Tongue (tissue), 3 donors: ENCODE measurements at places on chromosomes 7 and 10. TPM values are rescaled to one million over a fixed set of nuclear protein-coding genes. Genes with fewer than 3 reads are reported as not detected.

Gene ACSL5
- total RNA-seq, result 3.7 TPM

Gene MYL10
- 20.9 TPM for total RNA-seq

Gene EGFR
- 58.1 TPM for total RNA-seq

GRCh38 chr10:73459683-73460314 lies 26.4 kb upstream of the MSS51 start:
- DNase-seq, result no peak

Gene STOX1
- 5.0 TPM for total RNA-seq

GRCh38 chr10:73559590-73559989 lies 31.6 kb downstream of the USP54 start:
- no peak for DNase-seq

DNA sequence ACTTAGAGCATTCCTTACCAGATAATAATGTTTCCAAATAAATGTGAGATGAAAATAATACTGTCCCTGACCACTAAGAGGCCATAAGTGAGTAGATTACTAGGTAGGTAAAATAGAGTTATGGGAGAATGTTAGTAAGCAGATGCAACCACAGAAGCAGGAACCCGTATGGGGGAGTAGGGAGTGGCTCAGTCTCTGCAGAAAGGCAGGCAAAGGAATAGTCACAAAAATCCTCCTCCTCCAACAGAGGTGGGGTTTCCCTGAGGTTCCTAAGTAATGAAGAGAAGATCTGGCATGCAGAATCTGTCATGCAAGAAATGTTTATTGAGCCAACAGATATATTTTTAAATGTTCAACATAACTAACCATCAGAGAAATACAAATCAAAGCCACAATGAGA lies 9.0 kb upstream of the YAE1 start:
- DNase-seq, result no peak

DNA sequence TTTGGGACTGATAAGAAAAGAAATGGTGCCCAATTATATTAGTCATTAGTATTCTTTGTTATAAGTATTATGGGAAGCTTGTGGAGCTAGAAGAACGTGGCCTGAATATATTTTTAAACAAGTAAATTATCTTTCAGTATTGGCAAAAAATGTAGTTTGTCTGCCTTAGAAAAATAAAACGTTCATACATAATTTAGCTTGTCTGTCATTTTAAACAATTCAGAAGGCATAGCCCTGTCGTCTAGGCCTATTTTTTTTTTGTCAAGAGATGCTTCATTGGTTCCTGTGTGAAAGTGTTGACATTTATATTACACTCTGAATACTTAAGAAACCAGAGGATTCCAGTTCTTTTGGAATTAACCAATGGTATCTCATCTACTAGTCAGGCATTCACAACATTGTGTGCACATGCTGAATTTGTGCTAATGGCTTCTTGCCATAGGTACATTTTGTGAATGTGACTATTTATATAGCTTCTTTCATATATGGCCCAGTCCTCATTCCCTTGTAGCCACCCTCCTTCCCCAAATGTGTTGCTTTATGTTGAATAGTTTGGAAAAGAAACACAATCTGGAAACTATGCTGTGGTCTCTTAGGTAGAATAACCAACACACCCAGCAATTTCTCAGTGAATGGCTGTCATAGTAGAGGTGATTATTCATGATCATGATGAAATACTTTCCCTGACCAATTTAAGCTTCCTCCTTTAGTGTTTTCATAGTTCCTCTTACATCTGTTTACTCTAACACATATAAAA lies 435.8 kb downstream of the EXOC4 start:
- DNase-seq, result no peak

Gene CTAGE4
- total RNA-seq, result 4.7 TPM

- no peak for DNase-seq
These were observed 30.1 kb downstream of the NUDCD3 start for GRCh38 chr7:44460325-44460724.

Gene SCD
- total RNA-seq, result 15.7 TPM

- peak; percentile 74 for DNase-seq
These were observed 159.3 kb downstream of the TNS3 start for GRCh38 chr7:47422611-47423010.

DNA sequence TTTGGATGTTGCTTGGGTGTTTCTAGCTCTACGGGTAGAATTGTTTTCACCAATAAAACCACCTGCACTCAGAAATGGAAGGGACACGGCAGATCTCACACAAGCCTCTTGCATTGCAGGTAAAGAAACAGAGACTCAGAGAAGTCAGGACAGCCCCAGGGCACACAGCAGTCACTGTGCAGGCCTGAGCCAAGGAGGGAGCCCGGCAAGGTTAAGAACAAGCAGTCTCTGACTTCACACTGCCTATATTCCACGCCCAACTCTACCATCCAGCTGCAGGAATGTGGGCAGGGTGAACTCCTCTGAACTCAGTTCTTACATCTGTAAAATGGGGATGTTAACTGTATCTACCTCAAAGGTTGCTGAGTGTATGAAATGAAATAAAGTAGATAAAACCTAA lies 15.4 kb downstream of the CHST15 start:
- no peak for DNase-seq

DNA sequence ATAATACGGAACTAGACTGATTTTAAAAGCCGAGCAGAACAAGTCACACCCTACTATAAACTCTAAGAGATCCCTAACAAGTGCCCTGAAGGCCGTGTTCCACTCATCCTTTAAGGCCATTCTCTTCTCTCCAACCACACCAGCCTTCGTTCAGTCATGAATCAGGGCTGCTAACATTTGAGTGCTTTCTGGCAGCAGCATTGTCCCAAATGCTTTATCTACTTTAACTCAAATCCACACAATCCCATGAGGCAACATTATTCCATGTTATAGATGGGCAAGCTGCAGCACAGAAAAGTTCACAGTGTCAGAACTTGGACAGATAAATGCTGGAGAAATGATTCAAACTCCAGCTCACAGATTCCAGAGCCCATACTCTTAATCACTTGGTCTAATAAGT lies 73.5 kb downstream of the MALSU1 start:
- no peak for DNase-seq

Gene ABCB1
- total RNA-seq, result 2.4 TPM

GRCh38 chr7:7761340-7761973 lies 43.0 kb upstream of the RPA3 start:
- DNase-seq, result peak; percentile 74

DNA sequence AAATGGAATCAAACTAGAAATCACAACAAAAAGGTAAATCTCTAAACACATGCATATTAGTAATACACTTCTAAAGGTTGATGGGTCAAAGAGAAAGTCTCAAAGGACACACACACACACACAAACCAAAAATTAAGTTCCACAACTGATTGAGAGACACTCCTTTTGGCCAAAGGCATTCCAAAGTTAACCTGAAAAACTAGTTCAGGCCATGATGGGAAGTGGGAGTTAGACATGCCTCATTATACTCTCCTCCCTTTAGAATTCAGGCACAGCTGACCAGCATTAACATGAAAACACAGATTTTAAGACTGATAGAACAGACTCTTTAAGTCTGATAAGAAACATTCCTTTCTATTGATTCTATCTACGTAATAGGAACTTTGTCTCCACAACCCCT lies 332.4 kb upstream of the IGFBP3 start:
- no peak for DNase-seq

DNA sequence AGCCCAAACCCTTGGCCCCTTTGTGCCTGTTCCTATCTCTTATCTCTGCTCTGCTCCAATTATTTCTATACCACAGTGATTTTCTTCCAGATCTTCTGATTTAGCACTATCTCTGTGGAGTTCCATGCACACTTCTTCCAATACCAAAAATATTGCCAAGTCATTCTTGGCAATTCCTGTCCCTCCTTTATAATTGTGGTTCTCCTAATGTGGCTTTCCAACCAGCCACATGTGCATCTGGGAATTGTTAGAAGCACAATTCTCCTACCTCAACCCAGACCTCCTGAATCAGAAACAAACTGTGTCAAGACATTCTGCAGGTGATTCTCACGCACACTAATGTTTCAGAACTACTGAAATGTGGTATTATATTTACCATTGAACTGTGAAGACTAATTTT lies 447.8 kb upstream of the IGFBP3 start:
- no peak for DNase-seq

DNA sequence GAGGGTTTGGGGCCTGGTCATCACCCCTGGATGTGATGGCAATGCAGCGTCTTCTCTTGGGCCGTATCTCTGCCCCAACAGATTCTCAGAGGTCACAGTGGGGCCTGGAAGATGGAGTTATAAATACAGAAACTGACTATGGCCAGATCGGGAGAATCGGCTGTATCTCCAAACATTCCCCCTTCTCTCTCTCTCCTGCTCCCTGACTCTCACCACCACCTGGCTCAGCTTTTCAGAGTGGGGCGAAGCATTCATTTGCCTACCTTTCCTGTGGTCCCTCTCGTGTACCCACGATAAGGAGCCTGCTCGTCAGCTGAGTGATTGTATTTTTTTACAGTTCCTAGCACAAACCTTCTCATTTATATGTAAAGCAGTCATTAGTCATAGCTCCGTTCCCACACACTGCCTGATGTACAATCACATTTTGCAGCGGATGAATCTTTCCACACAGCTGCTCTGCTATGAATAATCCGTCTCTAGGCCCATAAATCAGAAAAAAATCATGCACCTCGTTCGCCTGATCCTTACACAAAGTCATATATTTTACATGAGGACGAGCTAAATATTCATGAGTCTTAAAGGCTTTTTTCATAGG lies 23.2 kb upstream of the BTRC start:
- DNase-seq, result peak; percentile 53

DNA sequence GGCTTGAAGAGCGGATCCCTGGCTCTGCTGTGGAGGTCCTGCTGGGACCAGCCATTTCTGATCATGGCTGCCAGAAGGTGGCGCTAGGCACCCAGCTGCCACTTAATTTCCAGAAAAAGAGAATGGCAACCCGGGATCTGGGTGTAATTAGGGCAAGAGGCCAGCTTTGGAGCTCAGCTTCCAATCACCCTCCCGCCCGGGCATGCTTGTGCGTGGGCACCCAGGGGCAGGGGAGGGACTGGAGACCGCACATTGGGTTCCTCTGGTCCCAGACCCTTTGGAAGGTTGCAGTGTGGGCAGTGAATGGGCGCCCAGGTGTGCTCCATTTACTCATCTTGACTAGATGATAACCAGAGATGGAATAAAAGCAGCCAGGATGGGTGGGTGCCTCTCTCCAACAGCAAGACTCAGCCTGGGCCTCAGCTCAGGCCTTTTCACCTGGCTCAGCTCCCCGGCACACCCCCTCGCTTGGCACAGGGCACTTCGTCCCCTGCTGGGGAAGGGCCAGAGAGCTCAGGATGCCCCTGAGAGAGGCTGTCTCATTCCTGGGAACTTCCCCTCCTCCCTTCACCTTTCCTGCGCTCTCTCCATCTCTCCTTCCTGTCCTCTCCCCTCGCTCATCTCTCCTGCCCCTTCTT lies 14.7 kb downstream of the FAM241B start:
- DNase-seq, result peak; percentile 85

DNA sequence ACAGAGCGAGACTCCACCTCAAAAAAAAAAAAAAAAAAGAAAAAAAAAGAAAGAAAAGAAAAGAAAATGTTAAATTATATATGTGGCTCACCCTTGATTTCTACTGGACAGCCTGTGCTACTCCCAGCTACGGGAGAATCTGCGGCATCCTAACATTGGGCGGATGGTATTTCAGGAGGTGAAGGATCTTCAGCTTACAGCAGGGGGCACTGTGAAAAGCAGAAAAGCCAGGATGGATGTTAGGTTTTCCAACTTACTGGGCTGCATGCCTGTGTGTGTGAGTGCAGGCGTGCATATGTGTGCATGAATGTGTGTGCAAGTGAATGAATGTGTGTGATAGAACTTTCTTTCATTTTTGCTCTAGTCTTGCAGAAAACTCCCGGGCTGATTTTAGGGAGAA lies 1066.5 kb downstream of the TYW1 start:
- DNase-seq, result peak; percentile 32
